GM23248 (cell line): ENCODE measurements at places on chromosomes 7 and 10. TPM values are rescaled to one million over a fixed set of nuclear protein-coding genes. Genes with fewer than 3 reads are reported as not detected.

CFAP58 gene
- total RNA-seq: under 0.01 and 0.22 TPM in 2 replicates

OR2F1 gene
- not detected in 2 replicates for total RNA-seq

ITGB8 gene
- 9.9 and 11.9 TPM in 2 replicates for total RNA-seq

GHRHR gene
- total RNA-seq: not detected in 2 replicates

COL1A2 gene
- total RNA-seq: 10,930 and 11,288 TPM in 2 replicates

DNA sequence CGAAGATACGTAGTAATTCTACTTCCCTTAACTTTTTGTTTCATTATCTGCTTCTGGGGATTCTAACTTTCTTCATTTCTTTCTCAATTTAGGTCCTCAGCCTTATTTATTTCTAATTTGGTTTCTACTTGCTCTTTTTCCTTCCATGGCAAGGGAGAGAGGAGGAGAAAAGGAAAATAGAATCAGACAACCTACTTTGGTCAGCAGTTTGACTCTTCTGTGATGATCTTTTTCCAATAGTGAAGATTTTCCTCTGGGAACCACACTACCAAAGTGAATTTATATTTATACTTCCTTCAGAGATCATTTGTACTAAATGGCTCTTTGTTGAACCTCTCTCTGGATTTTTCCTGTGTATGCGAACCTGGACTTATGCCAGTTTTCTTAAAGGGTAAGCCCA is 90.2 kb downstream of the TMEM26 start:
- H3K27ac ChIP-seq: no peak overlapping the region
- no peaks in the 10 kb centered on the region for H3K4me1 ChIP-seq
- no peaks in the 10 kb centered on the region for H3K36me3 ChIP-seq
- no peak overlapping the region for H3K4me3 ChIP-seq
- DNase-seq: no peak

GRCh38 chr10:97726636-97727178 is 10.2 kb upstream of the ZFYVE27 start:
- peak overlapping the region; percentile 45 for H3K4me3 ChIP-seq
- H3K36me3 ChIP-seq: no peaks in the 10 kb centered on the region
- H3K27me3 ChIP-seq: no peaks in the 10 kb centered on the region
- H3K4me1 ChIP-seq: peaks cover 21% of the 10 kb centered on the region
- peak overlapping the region; percentile 70 for H3K27ac ChIP-seq

GRCh38 chr7:26200038-26200443 is 505 bp downstream of the HNRNPA2B1 start:
- peaks cover 48% of the 10 kb centered on the region for H3K4me1 ChIP-seq
- peak overlapping the region; percentile 95 for H3K27ac ChIP-seq
- H3K27me3 ChIP-seq: no peaks in the 10 kb centered on the region
- DNase-seq: peak; percentile 88
- peak overlapping the region; percentile 86 for H3K4me3 ChIP-seq

DNA sequence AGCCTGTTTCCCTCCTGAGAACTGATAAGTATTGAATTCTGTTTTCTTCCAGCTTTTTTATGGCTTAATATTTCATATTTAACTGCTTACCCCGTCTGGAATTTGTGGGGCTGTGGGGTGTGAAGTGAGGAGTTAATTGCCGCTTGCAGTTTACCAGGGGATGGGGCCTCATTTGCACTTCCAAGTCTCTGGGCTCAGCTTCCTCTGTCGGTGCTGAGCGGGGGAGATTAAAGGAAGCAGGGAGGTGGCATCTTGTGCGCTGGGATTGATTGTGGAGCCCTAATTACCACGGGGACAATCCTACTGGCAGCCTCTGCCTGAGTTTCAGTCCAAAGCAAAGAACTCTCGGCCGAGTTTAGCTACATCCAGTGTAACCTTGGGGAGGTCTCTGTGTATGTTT is 33.4 kb downstream of the ELFN1 start:
- DNase-seq: no peak
- no peak overlapping the region for H3K27ac ChIP-seq
- H3K27me3 ChIP-seq: no peaks in the 10 kb centered on the region
- no peak overlapping the region for H3K4me3 ChIP-seq
- H3K36me3 ChIP-seq: no peaks in the 10 kb centered on the region
- no peaks in the 10 kb centered on the region for H3K4me1 ChIP-seq

GRCh38 chr7:109898-110556 is 82.3 kb upstream of the FAM20C start:
- H3K27ac ChIP-seq: no peak overlapping the region
- peaks cover under 1% of the 10 kb centered on the region; the same call in 1 of the 2 replicates for H3K4me1 ChIP-seq
- no peak overlapping the region for H3K4me3 ChIP-seq
- no peaks in the 10 kb centered on the region for H3K36me3 ChIP-seq

GRCh38 chr7:127154101-127154500 is 98.6 kb downstream of the GRM8 start:
- no peaks in the 10 kb centered on the region for H3K4me1 ChIP-seq
- no peaks in the 10 kb centered on the region for H3K27me3 ChIP-seq
- no peak for DNase-seq
- no peak overlapping the region for H3K27ac ChIP-seq
- H3K4me3 ChIP-seq: no peak overlapping the region

DNA sequence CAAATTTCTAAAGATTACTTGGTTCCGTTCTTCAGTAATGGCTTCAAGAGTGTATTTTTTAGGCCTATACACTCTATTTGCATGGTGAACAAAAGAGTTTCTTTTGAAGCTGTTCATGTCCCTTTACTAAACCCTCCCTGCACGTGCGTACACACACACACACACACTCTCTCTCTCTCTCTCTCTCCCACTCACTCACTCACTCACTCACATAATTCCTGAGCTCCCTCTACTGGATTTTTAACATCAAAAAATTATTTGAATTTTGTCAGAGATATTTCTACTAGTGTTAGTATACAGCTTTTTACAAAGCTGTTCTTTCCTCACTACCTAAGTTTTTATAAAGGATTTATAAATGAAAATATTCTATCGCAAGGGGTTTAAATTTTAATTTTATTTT is 85.9 kb downstream of the UBE3C start:
- H3K27ac ChIP-seq: no peak overlapping the region
- no peaks in the 10 kb centered on the region for H3K27me3 ChIP-seq
- H3K4me3 ChIP-seq: no peak overlapping the region

DNA sequence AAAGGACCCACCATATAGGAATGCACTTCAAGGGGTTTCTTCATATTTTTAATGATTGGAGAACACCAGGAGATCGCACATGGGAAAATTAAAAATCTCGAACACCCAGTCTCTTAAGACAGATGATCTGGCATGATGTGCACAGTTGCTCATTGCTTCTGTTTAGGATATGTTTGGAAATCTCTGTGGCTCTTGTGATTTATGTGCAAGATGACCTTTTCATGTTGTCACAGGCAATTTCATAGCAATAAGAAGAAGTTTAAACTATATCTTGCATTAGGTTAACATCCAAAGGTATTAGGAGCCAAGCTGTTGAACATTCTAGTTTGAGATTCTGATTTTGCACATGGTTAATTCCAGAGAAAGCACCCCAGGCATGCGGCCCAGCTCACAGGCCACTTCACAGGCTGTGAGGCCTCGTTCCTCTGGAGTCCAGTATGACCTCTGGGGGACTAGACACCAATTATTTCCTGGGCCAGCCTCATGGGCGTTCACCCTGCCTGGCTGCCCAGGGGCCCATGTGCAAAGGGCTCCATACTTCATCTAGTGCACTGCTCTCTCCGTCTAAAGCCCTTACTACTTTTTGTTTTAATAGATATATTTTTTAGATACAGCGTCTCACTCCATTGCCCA is 28.4 kb downstream of the CAMK1D start:
- no peak overlapping the region for H3K4me3 ChIP-seq
- no peaks in the 10 kb centered on the region for H3K4me1 ChIP-seq
- no peak overlapping the region for H3K27ac ChIP-seq
- no peaks in the 10 kb centered on the region for H3K36me3 ChIP-seq
- no peaks in the 10 kb centered on the region for H3K27me3 ChIP-seq

GRCh38 chr7:72437061-72437585 is 25.0 kb upstream of the CALN1 start:
- no peak overlapping the region for H3K4me3 ChIP-seq
- H3K27me3 ChIP-seq: no peaks in the 10 kb centered on the region
- DNase-seq: no peak
- H3K4me1 ChIP-seq: no peaks in the 10 kb centered on the region
- H3K27ac ChIP-seq: no peak overlapping the region

GRCh38 chr7:140977741-140978140 is 37.0 kb downstream of the MRPS33 start:
- H3K27ac ChIP-seq: no peak overlapping the region
- no peak for DNase-seq
- no peak overlapping the region for H3K4me3 ChIP-seq
- no peaks in the 10 kb centered on the region for H3K4me1 ChIP-seq
- no peaks in the 10 kb centered on the region for H3K27me3 ChIP-seq

GRCh38 chr10:114239117-114239993 is at the start of gene VWA2:
Gene VWA2, plus strand, starts transcription at chr10:114239254. Its CDS starts 9,460 bp downstream, at chr10:114248714.
- no peak within 1 kb of the TSS for H3K4me3 ChIP-seq
- DNase-seq: no peak

DNA sequence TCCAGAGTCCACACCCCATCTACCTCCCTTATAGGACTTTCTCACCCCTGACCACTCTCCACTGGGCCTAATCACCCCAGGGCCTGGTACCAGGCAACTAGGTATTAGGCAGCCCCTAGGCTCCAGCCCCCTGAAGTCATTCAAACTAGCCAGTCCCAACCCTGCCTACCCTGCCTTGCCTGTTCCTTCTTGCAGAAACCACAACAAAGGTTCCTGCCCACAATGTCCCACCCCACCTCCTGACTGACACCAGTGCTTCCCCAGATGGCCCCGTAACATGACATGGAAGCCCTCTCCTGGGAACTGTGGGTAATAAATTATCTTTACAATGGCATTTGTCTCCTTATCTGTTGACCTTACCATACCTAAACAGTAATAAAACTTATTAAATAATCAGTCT is 100.6 kb upstream of the PDE1C start:
- no peaks in the 10 kb centered on the region for H3K27me3 ChIP-seq
- H3K4me1 ChIP-seq: peaks cover 7% of the 10 kb centered on the region
- H3K27ac ChIP-seq: no peak overlapping the region
- no peak overlapping the region for H3K4me3 ChIP-seq

- peaks cover 11% of the 10 kb centered on the region for H3K4me1 ChIP-seq
- no peak overlapping the region for H3K4me3 ChIP-seq
- H3K27ac ChIP-seq: no peak overlapping the region
- no peak for DNase-seq
- H3K36me3 ChIP-seq: peaks cover 28% of the 10 kb centered on the region
- no peaks in the 10 kb centered on the region for H3K27me3 ChIP-seq
These were observed 11.8 kb downstream of the NT5C2 start for GRCh38 chr10:103181244-103181643.

GRCh38 chr7:14332155-14332554 is 342.7 kb upstream of the ETV1 start:
- no peaks in the 10 kb centered on the region for H3K36me3 ChIP-seq
- no peak overlapping the region for H3K4me3 ChIP-seq
- DNase-seq: peak; percentile 32
- no peaks in the 10 kb centered on the region for H3K27me3 ChIP-seq

DNA sequence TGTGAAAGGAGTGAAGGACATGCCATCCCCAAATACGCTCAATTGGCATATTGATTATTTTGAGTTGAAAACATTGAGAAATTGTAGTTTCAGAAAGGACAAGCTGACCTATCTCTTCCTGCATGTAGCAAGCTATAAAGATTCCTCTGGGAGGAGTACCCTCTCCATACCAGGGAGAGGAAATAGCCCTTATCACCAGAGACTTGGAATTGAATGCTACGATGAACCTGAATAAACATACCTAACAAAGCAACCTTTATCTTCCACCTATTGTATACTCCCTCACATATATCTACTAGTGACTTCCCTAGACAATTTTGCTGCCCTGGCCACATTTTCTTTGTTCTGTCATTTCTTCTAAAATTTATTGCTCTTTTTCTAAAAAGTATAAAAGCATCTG is 150.2 kb upstream of the EEPD1 start:
- DNase-seq: no peak
- H3K36me3 ChIP-seq: no peaks in the 10 kb centered on the region
- H3K4me1 ChIP-seq: no peaks in the 10 kb centered on the region

GRCh38 chr7:32381024-32381601 is 109.1 kb downstream of the LSM5 start:
- no peaks in the 10 kb centered on the region for H3K36me3 ChIP-seq
- H3K27me3 ChIP-seq: no peaks in the 10 kb centered on the region
- no peak overlapping the region for H3K27ac ChIP-seq
- H3K4me3 ChIP-seq: no peak overlapping the region
- no peak for DNase-seq

DNA sequence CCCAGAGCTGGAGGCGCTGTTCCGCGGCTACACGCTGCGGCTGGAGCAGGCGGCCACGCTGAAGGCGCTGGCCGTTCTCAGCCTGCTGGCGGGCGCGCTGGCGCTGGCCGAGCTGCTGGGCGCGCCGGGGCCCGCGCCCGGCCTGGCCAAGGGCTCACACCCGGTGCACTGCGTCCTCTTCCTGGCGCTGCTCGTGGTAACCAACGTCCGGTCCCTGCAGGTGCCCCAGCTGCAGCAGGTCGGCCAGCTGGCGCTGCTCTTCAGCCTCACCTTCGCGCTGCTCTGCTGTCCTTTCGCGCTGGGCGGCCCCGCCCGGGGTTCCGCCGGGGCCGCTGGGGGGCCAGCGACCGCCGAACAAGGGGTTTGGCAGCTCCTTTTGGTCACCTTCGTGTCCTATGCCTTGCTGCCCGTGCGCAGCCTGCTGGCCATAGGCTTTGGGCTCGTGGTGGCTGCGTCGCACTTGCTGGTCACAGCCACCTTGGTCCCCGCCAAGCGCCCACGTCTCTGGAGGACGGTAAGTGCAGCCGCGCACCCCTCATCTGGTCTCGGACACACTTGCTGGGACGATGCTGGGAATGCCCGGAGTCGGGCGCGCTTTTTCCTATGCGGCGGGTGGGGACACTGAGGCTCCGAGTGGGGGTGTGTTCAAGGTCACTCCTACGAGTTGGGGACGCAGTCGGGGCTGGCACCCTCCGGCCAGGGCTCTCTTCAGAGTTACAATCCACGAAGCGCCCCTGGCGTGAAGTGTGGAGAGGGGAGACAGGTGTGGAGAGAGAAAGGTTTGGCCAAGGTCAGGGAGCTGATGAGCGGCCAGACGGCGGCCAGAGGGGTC is 717 bp downstream of the ADCY1 start:
- H3K4me1 ChIP-seq: no peaks in the 10 kb centered on the region
- peaks cover 48% of the 10 kb centered on the region for H3K27me3 ChIP-seq
- peak overlapping the region; percentile 48 for H3K4me3 ChIP-seq
- no peak overlapping the region for H3K27ac ChIP-seq
- DNase-seq: peak; percentile 73

DNA sequence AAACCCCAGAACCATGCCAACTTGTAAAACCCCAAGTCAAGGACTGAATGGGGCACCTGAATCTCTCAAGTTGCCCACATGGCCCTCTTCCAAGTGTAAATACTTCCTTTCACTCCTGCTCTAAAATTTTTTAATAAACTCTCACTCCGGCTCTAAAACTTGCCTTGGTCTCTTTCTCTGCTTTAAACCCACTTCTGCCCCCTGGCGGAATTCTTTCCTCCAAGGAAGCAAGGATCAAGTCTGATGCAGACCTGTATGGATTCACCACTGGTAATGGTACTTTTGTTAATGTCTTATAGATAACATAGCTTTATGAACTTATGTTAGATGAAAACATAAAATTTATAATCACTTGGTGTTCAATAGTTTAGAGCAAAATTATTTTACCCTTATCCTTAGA is 33.8 kb downstream of the SLC16A9 start:
- H3K4me1 ChIP-seq: no peaks in the 10 kb centered on the region
- H3K36me3 ChIP-seq: no peaks in the 10 kb centered on the region
- DNase-seq: peak; percentile 24
